ENCODE measurements at places on chromosomes 7 and 10. TPM values are rescaled to one million over a fixed set of nuclear protein-coding genes. Genes with fewer than 3 reads are reported as not detected.

Gene ABCC2
- total RNA-seq: 0.45 TPM

Gene GBX1
- total RNA-seq: not detected

Gene PTN
- total RNA-seq: not detected

Gene GFRA1
- total RNA-seq: 83.2 TPM

Gene DMBT1
- total RNA-seq: 4.1 TPM

Gene CDH23
- 8.2 TPM for total RNA-seq

Gene ITGA8
- 1.7 TPM for total RNA-seq

DNA sequence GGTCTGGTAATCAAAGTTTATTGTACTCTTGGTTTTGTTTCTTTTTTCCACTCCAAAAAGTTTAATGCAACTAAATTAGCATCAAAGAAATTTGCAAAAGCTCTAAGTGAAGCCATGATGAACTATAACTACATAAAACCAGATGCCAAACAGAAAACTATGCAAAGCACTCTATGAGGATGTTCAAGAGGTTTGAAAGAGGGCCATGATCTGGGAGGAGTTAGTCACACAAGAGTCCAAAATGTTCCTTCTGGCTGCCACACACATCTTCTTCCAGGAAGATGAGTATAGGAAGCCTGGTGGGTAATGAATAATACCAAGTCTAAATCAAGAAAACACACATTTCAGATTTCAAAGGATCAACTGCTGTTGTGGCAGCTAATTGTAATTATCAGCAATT, 28.4 kb downstream of the GLI3 start:
- H3K36me3 ChIP-seq: no peaks in the 10 kb centered on the region
- H3K27ac ChIP-seq: no peak overlapping the region
- no peaks in the 10 kb centered on the region for H3K27me3 ChIP-seq
- H3K4me3 ChIP-seq: no peak overlapping the region

DNA sequence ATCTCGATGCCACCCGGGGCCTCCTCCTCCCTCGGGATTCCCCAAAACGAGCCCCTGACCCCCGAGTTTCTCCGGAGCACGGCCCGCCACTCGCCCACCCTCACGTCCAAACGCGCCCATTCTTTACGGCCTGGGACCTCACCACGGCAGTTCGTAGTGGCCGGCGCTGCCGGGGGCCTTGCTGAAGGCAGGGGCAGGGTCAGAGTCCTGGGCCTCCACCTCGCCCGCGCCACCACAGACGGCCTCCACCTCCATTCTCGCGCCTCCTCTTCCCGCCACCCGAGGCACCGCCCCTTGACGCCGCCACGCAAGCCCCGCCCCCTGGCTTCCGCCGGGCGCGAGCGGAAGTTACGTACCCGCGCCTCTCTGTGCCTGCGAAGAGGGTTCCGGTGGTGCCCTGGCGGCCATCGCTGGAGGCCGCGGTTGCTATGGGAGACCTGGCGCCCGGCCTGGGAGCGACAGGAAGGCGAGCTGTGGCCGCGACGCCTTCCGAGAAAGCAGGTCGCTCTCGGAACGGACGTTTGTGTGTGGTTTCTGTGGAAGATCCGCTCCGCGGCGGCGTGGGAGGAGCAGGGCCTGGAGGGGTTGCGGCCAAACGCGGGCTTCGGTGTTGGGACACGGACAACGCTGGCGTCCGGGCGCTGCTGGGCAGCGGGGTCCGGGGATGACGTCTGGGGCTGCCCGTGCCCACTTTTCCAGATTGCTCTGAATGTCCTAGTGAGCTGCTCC, at the start of gene RFC2:
RFC2 (minus strand) TSS at position 271 of the 729 bp plus-strand sequence; CDS start at position 255, 16 bp downstream.
- H3K36me3 ChIP-seq: peaks cover 23% of the 10 kb centered on the region
- H3K4me3 ChIP-seq: peak within 1 kb of the TSS; percentile 78
- peak; percentile 99 for DNase-seq
- H3K4me1 ChIP-seq: peaks cover 39% of the 10 kb centered on the region
- peak within 1 kb of the TSS; percentile 95 for H3K27ac ChIP-seq

DNA sequence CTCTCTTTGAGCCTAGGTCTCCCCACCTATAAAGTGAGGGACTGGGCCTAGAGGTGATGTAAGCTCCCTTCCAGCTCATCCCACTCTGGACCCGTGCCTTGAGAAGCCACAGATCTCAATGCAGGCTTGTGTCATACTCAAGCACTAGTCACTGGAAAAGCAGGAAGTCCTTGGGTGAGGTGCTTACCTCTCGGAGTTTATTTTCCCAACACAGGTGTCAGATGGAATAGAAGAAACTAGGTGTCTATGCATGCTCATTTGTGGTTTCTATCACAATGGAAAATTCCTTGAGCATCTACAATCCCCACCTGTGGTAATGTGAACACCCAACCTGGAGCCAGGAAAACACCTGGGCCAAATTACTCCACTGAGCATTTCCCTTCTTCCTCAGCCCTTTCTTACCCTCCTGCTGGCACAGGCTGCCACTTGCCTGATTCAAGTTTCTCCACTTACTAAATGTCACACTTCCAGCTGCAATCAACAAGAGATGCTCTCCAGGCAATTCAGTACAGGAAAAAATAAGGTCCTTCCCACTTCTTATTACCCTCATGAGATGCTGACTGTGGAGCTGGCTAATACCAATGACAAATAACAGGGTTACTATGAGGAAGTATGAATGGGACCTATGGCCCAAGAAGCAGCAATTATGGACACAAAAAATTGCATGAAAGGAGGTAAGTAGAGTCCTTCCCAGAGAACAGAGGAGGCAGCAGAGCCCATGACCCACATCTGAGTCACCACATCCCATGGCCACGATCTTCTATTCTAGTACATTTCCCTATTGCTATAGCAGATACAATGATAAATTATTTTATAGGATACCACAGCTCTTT, 13.1 kb downstream of the LSM5 start:
- no peaks in the 10 kb centered on the region for H3K36me3 ChIP-seq
- DNase-seq: no peak
- H3K27me3 ChIP-seq: no peaks in the 10 kb centered on the region
- no peak overlapping the region for H3K4me3 ChIP-seq
- H3K4me1 ChIP-seq: no peaks in the 10 kb centered on the region

GRCh38 chr7:1090686-1091643, 3.1 kb downstream of the GPER1 start:
- H3K4me3 ChIP-seq: peak overlapping the region; percentile 9
- DNase-seq: no peak
- peak overlapping the region; percentile 84 for H3K27ac ChIP-seq
- no peaks in the 10 kb centered on the region for H3K27me3 ChIP-seq
- peaks cover 27% of the 10 kb centered on the region for H3K36me3 ChIP-seq

DNA sequence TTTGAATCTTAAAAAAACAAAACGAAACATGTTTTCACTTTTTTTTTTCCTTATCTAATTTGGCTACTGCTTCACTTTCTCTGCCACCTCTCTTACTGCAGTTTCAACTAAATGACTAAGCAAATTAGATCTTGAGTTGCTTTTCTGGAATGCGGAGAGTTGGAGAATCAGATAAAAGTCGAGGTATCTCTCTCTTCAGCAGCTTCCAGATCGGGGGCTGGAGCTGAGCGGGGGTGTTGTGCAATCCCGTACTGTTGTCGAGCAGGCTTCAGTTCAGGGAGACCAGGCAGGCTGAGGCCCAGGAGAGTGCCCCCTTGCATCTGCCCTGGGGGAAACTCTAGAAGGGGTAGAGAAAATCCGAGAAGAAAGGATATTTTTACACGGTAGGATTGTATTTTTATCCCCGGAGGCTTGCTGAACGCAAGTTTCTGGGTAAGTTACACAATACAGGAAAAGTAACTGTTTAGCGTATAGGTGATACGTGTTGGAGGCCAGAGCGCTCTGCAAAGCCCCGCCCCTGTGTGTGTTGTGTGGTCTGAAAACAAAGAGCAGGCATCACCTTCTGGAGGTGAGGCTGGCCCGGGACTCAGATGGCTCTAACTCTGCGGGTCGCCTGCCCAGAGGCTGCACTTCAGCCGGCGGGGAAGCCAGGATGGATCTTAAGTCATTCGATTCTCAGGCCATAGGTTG, 116.6 kb downstream of the KLF6 start:
- no peaks in the 10 kb centered on the region for H3K36me3 ChIP-seq
- DNase-seq: peak; percentile 74
- H3K4me1 ChIP-seq: peaks cover 10% of the 10 kb centered on the region
- H3K27ac ChIP-seq: peak overlapping the region; percentile 75
- peak overlapping the region; percentile 9 for H3K4me3 ChIP-seq

GRCh38 chr10:48291190-48291589, 15.3 kb upstream of the MAPK8 start:
- no peaks in the 10 kb centered on the region for H3K36me3 ChIP-seq
- H3K27me3 ChIP-seq: no peaks in the 10 kb centered on the region
- H3K4me1 ChIP-seq: peaks cover 11% of the 10 kb centered on the region
- no peak for DNase-seq

DNA sequence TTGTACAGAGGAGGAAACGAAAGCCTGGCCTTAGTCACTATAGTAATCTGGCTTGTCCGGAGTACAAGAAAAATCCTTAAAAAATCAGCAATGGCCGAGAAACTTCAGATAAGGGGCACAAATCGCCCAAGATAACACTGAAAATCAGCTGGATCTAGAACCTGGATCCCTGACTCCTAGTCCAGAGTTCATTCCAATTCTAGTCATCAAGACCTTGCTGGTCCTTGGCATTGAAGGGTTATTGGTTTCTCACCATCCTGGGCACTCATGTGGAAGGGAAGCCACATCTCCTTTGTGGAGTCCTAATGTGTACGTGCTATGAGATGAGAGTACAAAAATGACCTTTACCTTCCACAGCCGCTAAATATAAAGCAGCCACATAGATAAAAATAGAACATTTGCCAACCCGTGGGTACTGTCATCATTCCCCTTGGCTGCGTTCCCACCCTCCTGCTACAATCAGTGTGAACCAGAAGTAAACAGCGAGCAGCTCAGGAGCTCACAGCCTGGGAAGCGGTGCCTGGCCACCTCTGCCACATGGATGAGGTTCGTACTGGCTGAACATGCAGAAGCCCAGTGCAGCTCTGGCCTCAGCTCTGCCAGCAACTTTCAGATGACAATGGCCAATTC, 116.0 kb upstream of the PDLIM1 start:
- peak; percentile 95 for DNase-seq
- H3K4me3 ChIP-seq: no peak overlapping the region
- H3K4me1 ChIP-seq: peaks cover 48% of the 10 kb centered on the region

DNA sequence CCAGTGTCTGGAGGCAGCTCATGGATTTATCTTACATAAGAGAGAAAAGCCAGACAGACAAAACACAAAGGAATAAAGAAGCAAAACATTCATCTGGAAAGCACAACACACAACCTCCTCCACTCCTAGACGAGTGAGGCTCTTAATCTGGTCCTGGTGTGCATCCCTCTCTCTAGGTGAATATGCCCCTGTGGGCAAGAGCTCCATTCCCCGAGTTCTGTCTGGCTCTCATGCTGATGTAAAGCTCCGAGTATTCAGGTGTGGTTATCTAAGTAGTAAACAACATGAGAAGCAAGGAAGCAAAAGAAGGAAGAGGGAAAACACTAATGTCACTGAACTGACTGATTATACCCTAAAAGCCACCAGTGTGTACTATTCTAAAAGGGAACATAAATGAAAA, 47.9 kb upstream of the FEZF1 start:
- H3K4me3 ChIP-seq: no peak overlapping the region
- H3K36me3 ChIP-seq: no peaks in the 10 kb centered on the region
- no peaks in the 10 kb centered on the region for H3K27me3 ChIP-seq
- no peaks in the 10 kb centered on the region for H3K4me1 ChIP-seq

- no peaks in the 10 kb centered on the region for H3K36me3 ChIP-seq
- no peak overlapping the region for H3K27ac ChIP-seq
- H3K27me3 ChIP-seq: peaks cover 9% of the 10 kb centered on the region
Measured at GRCh38 chr7:96530786-96531185, 178.9 kb downstream of the SEM1 start.

DNA sequence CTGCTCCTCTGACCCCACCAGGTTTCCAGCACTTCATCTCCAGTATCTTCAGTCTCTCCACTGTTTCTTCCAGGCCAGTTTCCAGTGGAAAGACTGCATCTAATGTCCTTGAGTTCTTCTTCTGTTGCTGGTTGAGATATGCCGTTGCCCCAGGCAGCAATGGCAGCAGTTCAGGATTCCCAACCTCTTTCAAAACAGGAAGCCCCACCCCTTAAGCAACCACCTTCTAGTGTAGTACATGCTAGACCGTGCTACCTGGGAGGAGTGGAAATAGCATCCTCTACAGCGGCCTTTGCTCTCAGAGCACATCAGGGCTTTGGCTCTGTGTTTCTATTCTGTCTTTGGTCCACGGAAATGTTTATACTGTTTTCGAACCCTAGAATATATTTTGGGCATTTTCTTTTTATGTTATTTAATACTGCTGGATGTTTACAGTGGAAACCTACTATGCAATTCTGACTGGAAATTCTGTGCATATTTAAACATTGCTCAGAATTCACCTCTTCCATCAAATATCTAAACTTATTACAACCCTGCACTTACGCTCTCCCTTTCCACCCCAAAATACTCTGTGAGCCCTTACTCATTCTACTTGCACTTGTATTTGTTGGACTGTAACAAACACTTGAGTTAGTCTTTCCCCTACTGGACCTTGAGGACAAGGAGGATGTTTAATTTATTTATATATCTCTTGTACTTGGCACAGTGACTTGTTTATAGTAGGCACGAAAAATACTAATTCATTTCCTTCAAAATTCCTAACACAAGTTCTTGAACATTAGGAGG, 8.5 kb upstream of the BPGM start:
- no peaks in the 10 kb centered on the region for H3K36me3 ChIP-seq
- no peak overlapping the region for H3K4me3 ChIP-seq
- DNase-seq: no peak
- H3K27ac ChIP-seq: no peak overlapping the region
- H3K27me3 ChIP-seq: no peaks in the 10 kb centered on the region

GRCh38 chr7:121755286-121755685, 117.7 kb upstream of the PTPRZ1 start:
- no peak overlapping the region for H3K4me3 ChIP-seq
- peak; percentile 28 for DNase-seq
- no peak overlapping the region for H3K27ac ChIP-seq
- H3K36me3 ChIP-seq: no peaks in the 10 kb centered on the region
- no peaks in the 10 kb centered on the region for H3K4me1 ChIP-seq
- H3K27me3 ChIP-seq: no peaks in the 10 kb centered on the region

GRCh38 chr10:76082232-76082631, 650.8 kb downstream of the LRMDA start:
- no peaks in the 10 kb centered on the region for H3K36me3 ChIP-seq
- H3K27ac ChIP-seq: no peak overlapping the region
- H3K27me3 ChIP-seq: no peaks in the 10 kb centered on the region
- peaks cover 5% of the 10 kb centered on the region for H3K4me1 ChIP-seq
- DNase-seq: no peak
- H3K4me3 ChIP-seq: no peak overlapping the region

GRCh38 chr10:61804414-61804813, 97.1 kb upstream of the ARID5B start:
- H3K36me3 ChIP-seq: no peaks in the 10 kb centered on the region
- DNase-seq: no peak
- no peak overlapping the region for H3K4me3 ChIP-seq
- H3K4me1 ChIP-seq: no peaks in the 10 kb centered on the region
- no peaks in the 10 kb centered on the region for H3K27me3 ChIP-seq

DNA sequence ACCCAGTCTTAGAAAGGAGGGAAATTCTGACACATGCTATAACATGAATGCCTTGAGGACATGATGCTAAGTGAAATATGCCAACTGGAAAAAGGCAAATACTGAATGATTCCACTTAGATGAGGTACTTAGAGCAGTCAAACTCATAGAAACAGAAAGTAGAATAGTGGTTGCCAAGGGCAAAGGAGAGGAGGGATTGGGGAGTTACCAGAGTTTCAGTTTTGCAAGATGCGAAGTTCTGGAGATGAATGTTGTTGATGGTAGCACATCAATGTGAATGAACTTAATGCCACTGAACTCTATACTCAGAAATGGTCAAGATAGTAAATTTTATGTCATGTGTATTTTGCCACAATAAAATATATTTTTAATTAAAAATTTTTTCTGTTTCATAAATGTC, 38.9 kb downstream of the DRGX start:
- H3K4me1 ChIP-seq: no peaks in the 10 kb centered on the region
- H3K4me3 ChIP-seq: no peak overlapping the region
- no peaks in the 10 kb centered on the region for H3K27me3 ChIP-seq
- H3K27ac ChIP-seq: no peak overlapping the region

All from stomach (tissue), 19 donors.